NCI-H1092 treated with DMSO at 0.1 percent for 48 hours (cell line): ENCODE measurements at places on chromosomes 1 and 21.
A peak's percentile ranks its signal among the peaks of the same experiment; 100 is the strongest.

- no peak for DNase-seq
These were observed 27.8 kb downstream of the SMIM12 start for GRCh38 chr1:34831721-34832246.

- DNase-seq = no peak
These were observed 32.6 kb downstream of the ALPL start for GRCh38 chr1:21541835-21542234.

- no peak for DNase-seq
These were observed at the start of gene PROK1 for GRCh38 chr1:110450929-110451328. Gene PROK1, plus strand, starts transcription at chr1:110451149. Its CDS starts 68 bp downstream, at chr1:110451217.

DNA sequence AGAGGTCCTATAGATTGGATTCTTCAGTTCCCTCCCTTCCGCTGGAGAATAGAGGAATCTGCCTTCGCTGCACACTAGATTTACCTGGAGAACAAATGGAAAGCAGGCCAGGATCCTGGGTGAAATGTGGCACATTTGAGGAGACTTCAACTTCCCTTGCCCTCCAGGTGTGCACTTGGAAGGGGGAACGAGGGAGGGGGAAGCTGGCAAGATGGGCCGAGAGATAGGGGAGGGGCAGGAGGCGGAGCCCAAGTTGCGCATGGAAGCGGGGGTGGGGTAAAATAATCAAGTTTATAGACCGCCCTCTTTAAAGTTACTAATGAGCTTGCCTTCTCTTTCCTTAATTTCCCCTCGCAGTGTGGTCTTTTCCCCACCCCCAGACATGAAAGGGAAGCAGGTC, 155.7 kb upstream of the CAMK1G start:
- DNase-seq = no peak

DNA sequence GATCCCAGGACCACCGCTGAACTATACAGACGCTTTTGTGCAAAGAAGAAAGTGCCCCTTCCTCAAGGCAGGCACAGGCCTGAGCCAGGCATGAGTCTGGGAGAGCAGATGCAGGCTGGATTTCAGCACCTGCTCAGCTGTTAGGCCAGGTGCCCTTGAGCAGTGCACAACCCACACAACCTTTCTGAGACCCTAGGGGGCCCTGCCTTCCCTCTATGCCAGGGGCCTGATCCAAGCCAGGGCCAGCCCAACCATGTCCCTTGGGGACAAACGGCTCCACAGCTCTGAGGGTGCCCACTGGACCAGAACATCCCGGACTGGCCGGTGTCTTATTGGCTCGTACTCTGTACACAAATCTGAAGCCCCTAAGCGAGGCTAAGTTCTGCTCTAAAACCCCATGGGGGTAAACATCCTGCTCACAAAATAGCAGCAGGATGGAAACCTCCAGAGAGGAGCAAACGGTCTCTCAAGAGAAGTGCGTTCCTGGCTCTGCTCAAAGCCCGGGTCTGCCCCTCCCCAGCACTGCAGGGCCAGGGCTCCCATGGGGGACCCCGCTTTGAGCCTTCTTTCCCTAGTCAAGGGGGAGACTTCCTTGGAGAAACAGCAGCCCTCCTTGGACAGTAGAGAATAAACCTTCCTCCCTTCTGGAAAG, 275.1 kb downstream of the NPHP4 start:
- DNase-seq = no peak

GRCh38 chr21:44999428-44999971, 59.7 kb downstream of the SLX9 start:
- no peak for DNase-seq

- no peak for DNase-seq
These were observed 13.5 kb downstream of the FUCA1 start for GRCh38 chr1:23854568-23854967.

GRCh38 chr1:159821171-159821867, 5.4 kb upstream of the SLAMF8 start:
- peak; percentile 34 for DNase-seq

DNA sequence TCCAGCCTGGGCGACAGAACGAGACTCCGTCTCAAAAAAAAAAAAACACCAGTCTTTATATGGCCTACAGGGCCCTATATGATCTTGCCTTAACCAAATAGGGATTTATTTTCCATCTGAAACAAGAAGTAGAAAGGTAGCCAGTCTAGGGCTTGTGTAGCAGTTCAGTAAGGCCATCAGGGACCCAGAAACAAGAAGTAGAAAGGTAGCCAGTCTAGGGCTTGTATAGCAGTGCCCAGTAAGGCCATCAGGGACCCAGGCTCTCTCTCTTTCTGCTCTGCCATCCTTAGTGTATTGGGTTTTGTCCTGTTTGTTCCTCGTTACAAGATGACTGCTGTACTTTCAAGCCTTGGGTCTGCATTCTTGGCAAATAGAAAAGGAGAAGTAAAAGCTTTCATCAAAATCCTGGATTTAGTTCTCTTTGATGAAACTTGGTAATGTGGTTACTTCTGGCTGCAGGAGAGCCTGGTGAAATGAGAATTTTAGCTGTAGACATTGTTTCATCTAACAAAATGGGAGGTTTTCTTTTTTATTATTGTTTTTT, 46.1 kb downstream of the PKN2 start:
- no peak for DNase-seq

GRCh38 chr1:227094249-227094966, 154.3 kb downstream of the COQ8A start:
- DNase-seq = no peak

DNA sequence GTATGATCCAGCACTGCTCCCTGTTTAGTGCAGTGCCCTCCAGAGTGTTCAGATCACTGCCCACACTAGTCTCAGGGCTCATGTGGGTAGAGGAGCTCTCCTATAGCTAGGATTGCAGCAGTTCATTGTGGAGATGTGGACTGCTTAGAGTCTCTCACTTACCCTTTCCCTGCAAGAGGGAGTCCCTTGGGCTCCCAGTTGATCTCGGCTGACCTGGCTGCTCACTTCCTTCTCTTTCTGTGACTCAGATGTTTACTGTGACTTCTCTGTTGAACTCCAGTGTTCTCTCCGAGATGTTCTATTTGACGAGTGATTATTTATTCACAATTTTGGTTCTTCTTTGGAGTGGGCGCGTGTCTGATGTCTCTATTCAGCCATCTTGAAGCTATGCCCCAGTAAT, 141.9 kb downstream of the PTBP2 start:
- DNase-seq = no peak

- DNase-seq = no peak
These were observed 52.2 kb downstream of the MAP3K7CL start for GRCh38 chr21:29182691-29183092.

GRCh38 chr1:150257624-150258585, at the start of gene CA14:
Gene CA14, plus strand, starts transcription at chr1:150257774. Its CDS starts 355 bp downstream, at chr1:150258129.
- no peak for DNase-seq

GRCh38 chr1:212328248-212328647, 43.0 kb downstream of the PPP2R5A start:
- no peak for DNase-seq

GRCh38 chr21:15199414-15200383, 134.9 kb upstream of the NRIP1 start:
- no peak for DNase-seq

DNA sequence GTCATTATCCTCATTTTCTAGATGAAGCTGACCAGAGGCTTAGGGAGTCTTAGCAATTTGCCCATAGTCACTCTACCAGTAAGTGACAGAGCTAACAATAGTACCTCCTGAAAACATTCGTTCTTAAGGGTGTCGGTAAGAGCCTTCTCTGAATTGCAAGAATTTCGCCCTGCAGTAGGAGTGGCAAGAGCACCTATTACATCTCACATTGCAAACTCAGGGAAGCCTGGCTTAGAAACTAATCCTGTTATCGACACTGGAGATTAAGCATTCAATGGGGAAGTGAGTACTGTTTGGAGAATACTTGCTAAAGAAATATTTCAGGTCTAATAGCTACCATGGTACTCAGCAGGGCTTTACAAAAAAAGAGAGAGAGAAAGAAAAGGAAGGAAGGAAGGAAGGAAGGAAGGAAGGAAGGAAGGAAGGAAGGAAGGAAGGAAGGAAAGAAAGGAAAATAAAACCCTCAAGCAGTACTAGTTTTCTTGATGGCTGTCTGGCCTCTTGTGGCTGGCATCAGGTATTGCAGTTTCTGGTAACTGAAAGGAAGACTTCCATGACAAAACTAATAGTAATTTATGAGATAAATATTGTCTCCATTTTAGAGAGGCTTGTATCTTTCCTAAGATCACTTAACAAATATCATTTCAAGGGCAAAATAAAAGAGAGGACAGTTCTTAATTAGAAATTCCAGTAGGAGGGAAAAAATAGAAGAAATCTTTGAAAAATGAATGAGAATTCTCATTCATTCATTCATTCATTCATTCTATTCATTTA, 10.4 kb downstream of the C1orf226 start:
- DNase-seq = peak; percentile 60

- no peak for DNase-seq
These were observed 548 bp upstream of the SLC25A33 start for GRCh38 chr1:9538669-9539164.

DNA sequence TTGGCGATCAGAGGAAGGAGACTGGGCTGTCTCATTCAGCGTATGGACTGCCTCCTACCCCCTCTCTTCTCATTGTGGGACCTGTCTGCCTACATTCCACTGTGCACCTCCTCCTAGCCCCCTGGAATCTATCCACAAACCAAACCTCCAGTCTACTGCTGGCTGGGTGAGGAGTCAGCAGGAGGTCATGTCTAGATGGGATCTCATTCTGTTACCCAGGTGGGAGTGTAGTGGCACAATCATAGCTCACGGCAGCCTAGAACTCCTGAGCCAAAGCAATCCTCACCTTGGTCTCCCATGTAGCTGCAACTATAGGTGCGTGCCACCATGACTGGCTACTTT, 18.0 kb upstream of the TTC22 start:
- no peak for DNase-seq

- peak; percentile 73 for DNase-seq
These were observed 1.4 kb downstream of the NUCKS1 start for GRCh38 chr1:205748403-205749233.

- no peak for DNase-seq
These were observed 28.0 kb downstream of the SLAMF1 start for GRCh38 chr1:160618763-160619274.

GRCh38 chr1:20485527-20486456, at the start of gene CAMK2N1:
Gene CAMK2N1, minus strand, starts transcription at chr1:20486210. Its CDS starts 831 bp downstream, at chr1:20485379.
- DNase-seq = peak; percentile 33

DNA sequence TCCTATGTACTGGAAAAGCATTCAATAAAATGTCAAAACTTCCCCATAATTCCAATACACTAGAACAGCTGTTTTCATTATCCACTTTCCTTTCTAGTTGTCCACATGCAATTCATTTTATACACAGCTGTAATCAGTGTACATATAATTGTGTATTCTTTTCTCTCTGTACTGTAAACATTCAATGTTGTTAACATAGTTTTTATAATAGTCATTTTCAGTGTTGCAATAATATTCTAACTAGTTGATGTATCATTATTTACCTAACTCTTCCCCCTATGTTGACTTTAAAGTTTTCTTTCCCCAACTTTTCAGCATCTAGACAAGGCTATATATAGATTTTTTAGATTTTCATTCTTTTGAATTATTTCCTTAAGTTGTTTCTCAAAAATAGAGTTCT, 44.4 kb downstream of the DIPK1A start:
- no peak for DNase-seq

DNA sequence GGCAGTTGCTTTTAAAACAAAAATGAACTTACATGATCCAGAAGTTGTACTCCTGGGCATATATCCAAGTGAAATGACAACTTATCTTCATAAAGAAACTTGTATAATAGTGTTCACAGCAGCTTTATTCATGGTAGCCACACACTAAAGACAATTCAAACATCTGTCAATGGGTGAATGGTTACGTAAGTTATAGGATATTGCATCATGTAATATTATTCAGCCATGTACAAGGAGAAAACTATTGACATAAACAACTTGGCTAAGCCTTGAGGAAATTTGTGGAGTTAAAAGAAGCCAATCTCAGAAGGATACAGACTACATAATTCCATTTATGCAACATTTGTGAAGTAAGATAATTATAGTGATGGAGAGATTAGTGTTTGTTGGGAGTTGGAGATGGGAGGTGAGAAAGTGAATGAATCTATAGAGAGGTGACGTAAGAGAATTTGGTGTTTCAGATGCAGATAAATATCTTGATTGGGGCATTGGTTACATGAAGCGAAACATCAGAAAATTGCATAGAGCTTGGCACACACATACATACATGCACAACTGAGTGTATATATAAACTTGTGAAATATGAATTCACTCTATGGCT, 49.9 kb upstream of the GRIK1 start:
- DNase-seq = no peak

GRCh38 chr1:26114165-26114927, 2.7 kb downstream of the PDIK1L start:
- no peak for DNase-seq

DNA sequence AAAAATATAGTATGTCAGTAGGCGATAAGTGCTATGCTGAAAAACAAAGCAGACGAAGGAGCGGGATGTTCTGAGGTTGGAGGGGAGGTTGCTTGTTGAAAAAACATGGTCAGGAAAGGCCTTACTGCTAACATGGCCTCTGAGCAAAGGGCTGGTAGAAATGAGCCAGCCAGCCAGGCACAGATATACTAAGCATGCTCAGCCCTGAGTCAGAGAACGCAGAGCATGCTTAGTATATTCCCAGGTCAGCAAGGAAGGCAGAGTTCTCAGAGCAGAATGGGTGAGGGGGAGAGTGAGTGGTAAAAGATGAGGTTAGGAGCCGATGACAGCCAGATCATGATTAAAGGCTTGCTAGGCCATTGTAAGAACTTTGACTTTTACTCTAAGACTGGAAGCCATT, 36.7 kb downstream of the ZBTB40 start:
- DNase-seq = no peak

DNA sequence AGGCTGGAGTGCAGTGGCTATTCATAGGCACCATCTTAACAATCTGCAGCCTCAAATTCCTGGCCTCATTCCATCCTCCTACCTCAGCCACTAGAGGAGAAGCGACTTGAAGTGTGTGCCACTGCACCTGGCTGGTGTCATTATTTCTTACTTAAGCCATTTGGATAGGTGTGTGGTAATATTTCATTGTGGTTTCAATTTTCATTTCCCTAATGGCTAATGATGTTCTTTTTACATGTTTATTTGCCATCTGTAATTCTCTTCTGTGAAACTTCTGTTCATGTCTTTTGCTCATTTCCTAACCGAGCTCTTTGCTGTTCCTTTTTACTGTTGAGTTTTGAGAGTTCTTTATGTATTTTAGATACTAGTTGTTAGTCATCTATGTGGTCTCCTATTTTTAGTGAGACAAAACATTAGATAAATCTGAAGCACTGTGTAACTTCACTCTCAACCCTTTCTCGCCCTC, 66.8 kb downstream of the SLC27A3 start:
- peak; percentile 34 for DNase-seq

DNA sequence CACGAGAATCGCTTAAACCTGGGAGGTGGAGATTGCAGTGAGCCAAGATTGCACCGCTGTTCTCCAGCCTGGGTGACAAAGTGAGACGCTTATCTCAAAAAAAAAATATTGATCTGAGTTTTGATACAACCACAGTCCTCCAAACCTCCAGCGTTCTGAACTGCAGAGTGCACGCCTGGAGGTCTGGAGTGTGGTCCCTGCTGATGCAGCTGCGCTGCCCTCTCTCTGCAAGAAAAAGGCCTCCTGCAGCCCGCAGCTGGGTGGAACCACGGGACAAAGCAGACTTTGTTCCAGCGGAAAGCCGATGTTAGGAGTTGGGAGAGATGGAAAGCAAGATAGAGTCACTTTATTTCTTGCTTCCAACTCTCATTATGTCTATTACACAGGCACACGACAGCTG, 144.9 kb upstream of the SOD1 start:
- no peak for DNase-seq
